ENCODE measurements at places on chromosomes 5 and 9. TPM values are rescaled to one million over a fixed set of nuclear protein-coding genes. Genes with fewer than 3 reads are reported as not detected.

- no peak overlapping the region for H3K27ac ChIP-seq
- H3K4me3 ChIP-seq, result no peak overlapping the region
- peaks cover 14% of the 10 kb centered on the region for H3K27me3 ChIP-seq
- DNase-seq, result no peak
- peaks cover 38% of the 10 kb centered on the region for H3K36me3 ChIP-seq
Measured at GRCh38 chr9:131277287-131277909, 1.1 kb upstream of the FAM78A start.

Gene OR1J2
- not detected for total RNA-seq

Gene RASEF
- not detected for total RNA-seq

Gene BTNL8
- total RNA-seq, result 0.18 TPM

Gene TMEM252
- not detected for total RNA-seq

Gene NRARP
- total RNA-seq, result 9.3 TPM
